ENCODE measurements at places on chromosomes 12 and 14. TPM values are rescaled to one million over a fixed set of nuclear protein-coding genes. Genes with fewer than 3 reads are reported as not detected.

LRP1-AS gene
- not detected for total RNA-seq

SCAF11 gene
- total RNA-seq = 92.3 TPM

CLEC2D gene
- 0.20 TPM for total RNA-seq

DNA sequence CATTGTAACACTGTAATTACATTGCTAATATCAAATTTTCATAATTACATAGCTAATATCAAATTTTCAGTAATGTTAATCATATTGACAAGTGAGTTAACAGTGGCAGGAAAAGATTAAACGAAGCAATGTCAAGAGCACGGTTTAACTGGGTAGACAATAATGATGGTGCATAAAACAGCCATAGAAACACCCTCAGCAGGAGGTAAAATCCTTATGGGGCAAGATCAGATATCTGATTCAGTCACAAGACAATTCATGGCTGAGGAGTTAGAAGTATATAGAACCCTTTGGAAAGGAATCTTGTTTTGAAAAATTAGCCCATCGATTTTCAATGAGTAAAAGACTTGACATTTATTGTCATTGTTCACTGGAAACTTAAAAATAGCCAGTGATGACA is 190.6 kb downstream of the SLC2A13 start:
- DNase-seq = no peak

DNA sequence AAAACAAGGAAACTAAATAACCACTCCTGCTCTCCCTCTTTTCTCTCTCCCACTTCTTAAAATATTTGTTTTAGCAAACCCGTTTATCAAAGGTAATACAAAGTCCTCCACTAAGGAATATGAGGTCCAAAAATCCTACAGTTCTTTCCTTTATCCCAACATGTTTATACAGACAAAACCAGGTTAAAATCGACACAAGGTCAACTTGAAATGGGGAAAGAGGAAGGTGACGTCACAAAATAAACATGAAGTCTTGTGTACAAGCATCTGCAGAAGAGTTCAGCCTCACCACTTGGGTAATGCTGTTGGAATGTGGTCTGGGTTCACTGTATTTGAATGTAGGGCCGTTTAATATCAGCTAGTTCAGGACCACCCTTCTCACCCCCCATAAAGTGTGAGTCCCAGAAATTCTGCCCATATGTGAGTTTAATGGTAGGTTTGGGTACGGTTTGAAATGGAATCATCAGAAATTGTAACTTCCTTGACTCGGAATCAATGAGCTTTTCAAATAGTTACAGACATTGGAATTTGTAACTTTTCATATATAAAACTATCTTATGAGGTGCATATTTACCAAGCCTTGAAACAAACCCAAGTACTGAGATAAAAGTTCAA is 120.0 kb upstream of the SLC38A2 start:
- no peak for DNase-seq

GRCh38 chr12:31017535-31017934 is 56.1 kb upstream of the DDX11 start:
- DNase-seq = no peak

GRCh38 chr12:41334390-41334789 is 146.3 kb downstream of the PDZRN4 start:
- DNase-seq = no peak

All from G401 (cell line).